Right kidney (tissue), 9 donors: ENCODE measurements at places on chromosomes 12 and 14.

GRCh38 chr12:65895759-65896656, 71.7 kb downstream of the HMGA2 start:
- peak; percentile 54 for DNase-seq

- DNase-seq = no peak
These were observed 25.6 kb downstream of the EMP1 start for GRCh38 chr12:13222076-13222475.

GRCh38 chr14:61939776-61940175, 177.6 kb downstream of the SNAPC1 start:
- DNase-seq = no peak

- no peak for DNase-seq
These were observed 17.1 kb upstream of the KRT77 start for GRCh38 chr12:52720365-52720886.

- DNase-seq = no peak
These were observed 56.0 kb downstream of the SYNE2 start for GRCh38 chr14:63908667-63909264.

- no peak for DNase-seq
These were observed 86.4 kb downstream of the DACT1 start for GRCh38 chr14:58724206-58724605.

DNA sequence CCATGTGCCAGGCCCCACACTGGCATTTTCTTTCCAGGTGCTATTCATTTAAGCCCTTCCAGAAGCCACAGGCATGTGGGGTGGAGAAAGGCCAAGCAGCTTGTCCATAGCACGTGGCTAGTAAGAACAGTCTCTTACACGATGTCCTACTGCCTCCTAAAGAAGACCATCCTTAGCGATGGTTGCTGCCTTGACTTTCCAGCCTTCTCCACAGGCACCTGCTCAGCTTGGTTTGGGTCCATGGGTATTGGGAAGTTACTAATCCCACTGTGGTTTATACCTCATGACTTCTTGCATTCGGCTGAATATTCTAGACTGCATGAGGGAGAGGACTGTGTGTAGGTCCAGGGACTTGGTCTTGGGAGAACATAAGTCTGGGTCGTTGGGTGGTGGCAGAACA, 49.2 kb downstream of the NINJ2 start:
- DNase-seq = no peak

DNA sequence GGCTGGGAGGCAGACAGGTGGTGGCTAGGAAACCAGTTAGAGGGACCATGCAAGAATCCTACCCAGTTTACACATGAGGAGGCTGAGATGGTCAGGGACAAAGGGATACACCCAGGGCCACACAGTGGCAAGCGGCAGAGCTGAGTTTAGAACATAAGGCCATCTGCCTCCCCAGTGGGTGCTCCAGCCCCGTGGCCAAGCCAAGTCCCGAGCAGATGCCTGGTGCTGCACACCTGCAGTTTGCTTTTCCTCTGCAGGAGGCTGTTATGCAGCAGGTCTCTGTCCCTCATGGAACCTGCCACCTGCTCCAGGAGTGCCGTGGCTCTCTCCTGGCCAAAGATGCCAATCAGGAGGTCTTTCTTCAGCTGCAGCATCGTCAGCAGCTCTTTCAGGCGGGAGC, 70.8 kb downstream of the SYNE3 start:
- DNase-seq = no peak

DNA sequence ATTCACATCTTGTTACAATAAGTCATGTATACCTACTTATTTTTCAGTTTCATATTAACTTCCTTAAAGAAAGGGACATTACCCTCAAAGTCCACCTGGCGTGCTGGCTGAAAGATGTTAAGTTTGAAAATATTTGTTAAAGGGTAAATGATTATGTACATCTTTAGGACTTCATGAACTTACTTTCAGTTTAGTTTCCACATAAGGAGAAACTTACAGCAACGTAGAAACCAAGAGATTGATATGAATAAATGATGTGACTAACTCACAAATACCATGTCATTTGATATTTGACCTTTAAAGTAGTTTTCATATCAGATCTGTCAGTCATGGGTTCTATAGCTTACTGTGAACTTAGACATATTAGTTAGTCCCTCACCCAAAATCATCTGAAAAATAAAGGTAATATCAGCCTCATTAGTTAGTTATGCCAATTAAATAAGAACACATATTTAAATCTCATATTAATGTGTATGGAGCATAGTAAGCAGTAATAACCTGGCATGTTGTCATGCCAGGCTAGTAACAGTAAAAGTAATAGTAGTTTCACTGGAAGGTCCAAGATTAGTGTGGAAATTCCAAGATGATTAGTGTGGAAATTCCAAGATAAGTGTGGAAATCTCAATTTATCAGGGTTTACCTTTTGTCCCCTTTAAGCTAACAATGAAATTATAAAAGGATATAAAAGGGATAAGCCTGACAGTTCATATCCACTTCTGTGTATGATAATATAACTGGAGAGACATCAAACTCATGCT, 1.9 kb upstream of the CLEC2D start:
- no peak for DNase-seq

DNA sequence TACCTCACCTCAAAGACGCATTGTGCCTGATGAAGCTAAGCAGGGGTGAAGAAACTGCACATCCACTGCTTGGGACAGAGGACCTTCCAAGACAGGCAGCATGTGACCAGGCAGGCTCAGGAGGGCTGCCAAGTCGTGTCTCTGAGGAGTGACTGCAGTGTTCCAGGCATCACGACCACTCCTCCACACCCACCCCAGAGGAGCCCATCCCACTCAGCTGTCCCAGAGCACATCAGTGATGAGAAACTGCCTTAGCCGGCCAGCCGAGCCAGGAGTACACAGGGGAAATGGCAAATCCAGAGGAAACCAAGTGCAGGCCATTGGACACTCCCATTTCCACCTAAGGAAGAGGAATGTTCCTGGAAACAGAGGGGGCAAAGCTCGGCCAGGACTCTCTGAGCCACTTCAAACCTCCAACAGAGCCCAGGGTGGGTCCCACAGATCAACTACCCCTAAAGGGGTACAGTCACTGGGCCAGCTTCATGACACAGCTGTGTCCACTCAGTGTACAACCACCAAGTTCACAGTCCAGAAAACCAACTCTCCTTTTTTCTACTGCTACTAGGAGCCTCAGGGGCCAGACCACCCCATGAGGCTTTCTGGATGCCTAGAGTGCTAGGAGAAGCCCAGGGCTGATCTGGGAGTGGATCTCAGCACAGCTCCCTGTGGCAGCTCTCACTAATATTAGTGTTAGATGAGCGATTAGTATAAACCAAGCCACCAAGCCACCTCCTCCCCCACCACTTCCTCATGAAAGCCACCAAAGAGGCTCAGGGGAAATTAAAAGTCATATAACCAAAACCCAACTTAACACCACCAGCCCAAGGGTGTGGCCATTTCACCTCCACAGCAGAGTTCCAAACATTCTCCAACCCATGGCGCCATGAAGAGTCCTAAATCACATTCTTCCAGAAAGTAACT, 15.4 kb downstream of the PXN start:
- no peak for DNase-seq

DNA sequence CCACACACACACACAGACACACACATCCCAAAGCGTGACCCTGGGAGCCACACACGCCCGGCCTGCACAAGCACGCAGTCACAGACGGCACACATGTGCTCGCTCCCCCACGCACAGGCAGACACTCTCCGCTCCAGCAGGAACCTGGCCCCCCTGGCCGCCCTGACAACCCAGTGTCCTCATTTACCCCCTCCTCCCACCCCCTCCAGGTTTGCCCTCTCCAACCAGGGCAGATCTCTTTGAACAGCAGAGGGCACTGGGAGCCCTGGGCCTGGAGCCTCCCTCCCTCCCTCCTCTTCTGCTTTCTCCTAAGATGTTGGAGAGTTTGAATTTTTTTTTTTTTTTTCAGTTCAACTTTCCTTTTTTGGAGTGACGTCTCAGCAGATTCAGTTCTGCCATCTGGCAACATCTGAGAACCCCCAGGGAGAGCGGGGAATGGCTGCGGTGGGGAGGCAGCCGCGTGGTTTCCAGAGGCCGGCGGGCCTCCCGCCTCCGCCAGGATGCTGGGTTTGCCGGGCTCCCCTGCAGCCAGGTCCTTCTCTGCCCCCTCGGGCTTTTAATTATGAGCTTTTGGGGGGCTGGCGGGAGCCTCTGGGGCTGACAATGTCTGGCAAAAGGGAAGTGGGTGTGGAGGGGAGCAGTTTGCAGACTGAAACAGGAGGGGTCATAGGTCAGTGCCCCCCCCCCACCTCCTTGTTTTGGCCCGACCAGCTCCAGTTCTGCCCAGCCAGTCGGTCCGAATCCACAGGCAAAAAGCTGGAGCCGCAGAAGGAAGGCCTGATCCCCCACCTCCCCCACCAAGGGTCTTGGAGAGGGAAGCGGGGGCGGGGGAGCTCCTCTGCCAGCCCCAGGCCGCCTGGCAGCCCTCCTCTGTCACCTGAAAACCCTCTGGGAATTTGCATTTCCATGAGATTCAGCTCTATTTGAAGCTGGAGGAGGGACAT, 1.3 kb upstream of the NCOR2 start:
- peak; percentile 56 for DNase-seq

DNA sequence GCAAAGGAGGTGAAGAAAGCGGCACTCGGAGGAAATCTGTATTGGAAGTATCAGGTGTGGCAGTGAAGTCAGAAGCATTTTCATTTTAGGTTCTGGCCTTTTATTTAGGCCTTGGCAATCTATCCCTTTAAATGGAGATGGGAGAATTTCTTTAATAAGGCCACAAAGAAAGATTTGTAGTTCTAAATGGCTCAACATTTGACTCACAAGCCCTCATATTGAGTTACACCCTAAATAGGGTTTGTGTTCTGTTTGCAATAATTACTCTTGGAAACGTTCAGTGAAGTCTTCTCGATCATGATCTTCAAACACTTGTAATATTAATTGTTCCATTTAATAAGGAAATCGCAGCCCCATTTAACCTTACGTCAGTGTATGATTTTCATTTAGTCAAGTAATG, 25.3 kb upstream of the TMEM260 start:
- DNase-seq = no peak

- no peak for DNase-seq
These were observed 475.8 kb downstream of the BCAT1 start for GRCh38 chr12:24473097-24473496.

DNA sequence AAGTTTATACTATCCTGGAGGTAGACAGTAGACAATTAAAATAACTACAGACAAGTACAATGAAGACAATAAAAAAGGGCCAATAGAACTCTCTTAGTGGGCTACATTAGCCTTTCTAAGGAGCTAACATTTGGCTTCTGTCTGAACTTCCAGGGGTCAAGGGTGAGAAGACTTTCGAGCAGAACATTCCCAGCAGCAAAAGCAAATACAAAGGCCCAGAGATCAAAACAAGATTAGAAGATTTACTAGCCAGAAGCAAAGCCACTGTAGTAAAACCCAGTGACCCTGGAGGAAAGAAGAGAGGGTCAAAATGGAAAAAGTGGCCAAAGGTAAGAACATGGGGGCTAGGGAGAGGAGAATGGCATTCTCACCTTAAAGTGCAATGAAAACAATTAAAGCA, 63.2 kb downstream of the ATP2B1 start:
- DNase-seq = peak; percentile 11

DNA sequence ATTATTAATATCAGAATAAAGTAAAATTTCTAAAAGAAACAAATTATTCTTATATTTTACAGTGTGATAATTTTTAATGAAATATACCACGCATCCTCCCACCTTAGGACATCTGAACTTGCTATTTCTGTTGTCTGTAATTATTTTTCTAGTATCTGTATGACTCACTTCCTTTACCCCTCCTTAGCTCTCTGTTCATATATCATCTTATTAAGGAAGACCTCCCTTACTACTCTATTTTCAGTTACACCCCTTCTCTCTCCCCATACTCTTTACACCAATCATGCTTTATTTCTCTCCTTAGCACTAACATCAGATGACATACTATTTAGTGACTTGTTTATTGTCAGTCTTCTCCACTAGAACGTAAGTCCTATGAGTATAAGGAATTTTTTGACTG, 34.2 kb upstream of the C12orf50 start:
- no peak for DNase-seq

GRCh38 chr14:69773571-69774276, 6.8 kb downstream of the SRSF5 start:
- DNase-seq = no peak

GRCh38 chr12:118035190-118036041, 18.9 kb downstream of the RFC5 start:
- no peak for DNase-seq

- DNase-seq = no peak
These were observed 77.9 kb upstream of the RFLNA start for GRCh38 chr12:124216966-124217365.

DNA sequence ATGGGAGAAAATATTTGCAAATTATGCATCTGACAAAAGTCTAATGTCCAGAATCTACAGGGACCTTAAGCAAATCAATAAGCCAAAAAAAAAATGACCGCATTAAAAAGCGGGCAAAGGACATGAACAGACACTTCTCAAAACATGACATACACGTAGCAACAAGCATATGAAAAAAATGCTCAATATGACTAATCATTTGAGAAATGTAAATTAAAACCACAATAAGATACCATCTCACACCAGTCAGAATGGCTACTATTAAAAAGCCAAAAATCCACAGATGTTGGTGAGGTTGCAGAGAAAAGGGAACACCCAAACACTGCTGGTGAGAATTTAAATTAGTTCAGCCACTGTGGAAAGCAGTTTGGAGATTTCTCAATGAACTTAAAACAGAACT, 16.1 kb downstream of the PAWR start:
- no peak for DNase-seq

DNA sequence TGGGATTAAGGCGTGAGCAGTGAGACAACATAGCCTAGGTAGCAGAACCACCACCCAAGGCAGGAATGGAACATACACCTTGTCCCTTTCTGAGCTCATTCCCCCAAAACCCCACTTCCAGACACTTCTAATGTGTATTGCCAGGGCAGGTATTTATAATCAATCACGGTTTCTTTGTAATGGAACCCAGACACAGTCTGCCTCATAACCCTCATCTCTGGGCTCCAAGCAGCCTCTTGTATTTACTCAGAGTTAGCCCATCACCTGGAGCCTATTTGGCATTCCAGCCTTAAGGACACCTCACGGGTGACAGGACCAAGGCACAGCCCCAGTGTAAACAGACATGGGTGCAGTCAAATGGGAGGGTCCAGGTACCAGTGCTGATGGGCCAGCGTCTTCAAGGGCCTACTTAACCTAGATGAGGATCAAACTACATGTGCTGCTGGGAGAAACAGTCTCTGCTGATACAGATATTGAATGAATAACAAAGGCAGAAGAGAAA, 2.5 kb upstream of the HIGD1C start:
- no peak for DNase-seq

GRCh38 chr12:107493135-107493494, 192.5 kb upstream of the PWP1 start:
- no peak for DNase-seq

DNA sequence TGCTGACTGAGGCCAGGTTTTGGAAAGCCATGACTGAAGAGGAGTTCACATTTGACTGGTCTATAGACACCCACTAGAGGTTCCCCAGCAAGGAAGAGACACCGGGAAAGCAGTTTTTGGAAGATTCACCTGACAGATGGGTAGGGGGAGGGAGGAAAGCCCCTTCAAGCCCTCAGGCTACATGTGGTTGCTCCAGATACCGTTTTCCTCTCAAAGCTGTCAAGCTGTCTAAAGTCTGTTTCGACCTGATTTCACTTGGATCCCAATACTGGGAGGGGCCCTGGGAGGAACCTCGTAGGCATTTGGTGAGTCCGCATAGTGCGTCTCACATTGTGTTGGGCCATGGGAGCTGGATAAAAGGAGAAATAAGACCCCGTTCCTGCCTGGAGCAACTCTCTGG, 1.7 kb upstream of the LRP1 start:
- no peak for DNase-seq

GRCh38 chr12:128068211-128068610, 198.8 kb upstream of the TMEM132C start:
- DNase-seq = no peak
